Activated CD4-positive, CD25-positive, alpha-beta regulatory T cell (primary cell): ENCODE measurements at places on chromosomes 13 and 19.

- DNase-seq = no peak
Observed at GRCh38 chr19:33819506-33819879, 22.8 kb downstream of the KCTD15 start.

- no peak for DNase-seq
Observed at GRCh38 chr19:5805462-5806132, 730 bp downstream of the NRTN start.

- DNase-seq = no peak
Observed at GRCh38 chr19:14183741-14184350, 22.1 kb downstream of the ADGRL1 start.

DNA sequence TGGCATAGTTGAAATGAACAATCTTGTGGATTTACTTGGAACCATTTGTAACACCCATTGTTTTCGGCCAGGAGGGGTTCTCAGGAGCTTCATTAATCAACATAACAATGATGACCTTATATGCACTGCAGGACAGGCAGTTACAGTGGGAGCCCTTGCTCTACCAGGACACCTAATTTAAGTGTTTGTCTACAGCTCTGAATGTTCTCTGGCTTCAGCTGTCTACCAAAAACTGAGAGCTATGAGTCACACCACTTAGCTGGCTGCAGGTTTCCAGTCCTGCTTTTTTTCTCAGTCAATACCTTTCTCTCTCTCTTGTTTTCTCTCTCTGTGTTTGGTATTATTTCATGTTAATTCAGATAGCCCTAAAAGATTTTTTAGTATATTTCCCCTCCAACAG, 105.4 kb upstream of the MBNL2 start:
- no peak for DNase-seq

- DNase-seq = no peak
Observed at GRCh38 chr13:32316028-32316339, 676 bp downstream of the BRCA2 start.

GRCh38 chr13:91358387-91358782, 10.9 kb downstream of the MIR17HG start:
- no peak for DNase-seq

DNA sequence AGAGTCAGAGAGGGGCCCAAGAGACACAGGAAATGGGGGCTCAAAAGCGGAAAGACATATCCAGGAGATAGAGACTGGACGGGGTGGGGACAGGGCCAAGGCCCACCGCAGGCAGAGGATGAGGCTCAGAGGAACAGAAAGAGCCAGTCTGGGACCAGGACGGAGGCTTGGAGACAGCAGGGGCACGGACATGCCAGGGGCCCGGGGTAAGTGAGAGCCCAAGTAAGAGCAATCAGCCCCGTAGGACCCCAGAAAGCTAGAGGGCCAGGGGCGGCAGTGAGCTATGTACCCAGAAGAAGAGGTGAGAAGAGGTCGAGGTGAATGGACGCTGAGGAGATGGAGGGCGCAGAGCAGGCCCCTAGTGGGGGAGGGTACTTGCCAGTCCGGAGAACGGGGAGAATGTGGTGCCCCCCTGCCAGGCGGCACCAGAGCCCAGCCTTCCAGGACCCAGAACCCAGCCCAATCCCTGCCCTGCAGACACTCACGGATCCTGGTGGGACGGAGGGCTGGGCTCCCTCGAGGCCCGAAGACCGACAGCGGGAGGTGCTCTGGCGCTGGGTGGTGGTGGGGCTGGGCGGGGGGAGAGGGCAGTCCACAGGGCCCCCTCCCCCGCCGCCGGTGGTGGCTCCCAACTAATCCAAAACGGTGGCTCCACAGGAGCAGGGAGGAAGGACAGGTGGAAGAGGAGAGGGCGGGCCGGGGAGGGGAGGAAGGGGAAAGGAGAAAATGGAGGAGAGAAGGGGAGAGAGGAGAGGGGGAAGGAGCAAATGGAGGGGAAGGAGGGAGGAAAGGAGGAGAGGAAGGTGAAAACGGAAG, 1.0 kb downstream of the GRIK5 start:
- DNase-seq = no peak

- DNase-seq = no peak
Observed at GRCh38 chr19:15404780-15405211, 14.0 kb downstream of the AKAP8L start.

- no peak for DNase-seq
Observed at GRCh38 chr19:2538096-2538757, 62.3 kb downstream of the GADD45B start.

DNA sequence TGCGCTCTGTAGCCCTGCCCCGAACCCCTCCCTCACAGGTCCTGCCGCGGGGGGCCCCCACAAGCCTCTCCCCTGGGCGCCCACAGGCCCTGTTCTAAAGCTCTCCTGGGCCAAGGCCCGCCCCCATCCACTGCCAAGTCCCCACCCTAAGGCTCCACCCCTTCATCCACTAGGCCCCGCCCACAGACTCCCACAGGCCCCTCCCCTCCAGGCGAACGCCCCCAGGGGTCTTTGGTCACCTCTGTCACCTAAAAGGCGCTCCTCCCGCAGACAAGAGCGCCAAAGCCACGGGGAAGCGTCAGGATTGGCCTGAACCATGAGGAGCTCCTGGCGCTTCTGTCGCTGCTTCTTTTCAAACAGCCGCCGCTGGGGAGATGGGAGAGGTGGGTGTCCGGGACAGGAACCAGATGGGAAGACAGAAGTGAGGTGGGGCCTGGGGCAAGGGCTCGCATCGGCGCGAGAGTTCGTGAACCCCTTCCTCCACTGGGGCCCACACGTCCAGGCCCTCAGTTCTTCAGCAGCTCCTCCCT, 2.3 kb downstream of the TULP2 start:
- no peak for DNase-seq

- no peak for DNase-seq
Observed at GRCh38 chr13:21615427-21615826, 11.5 kb upstream of the MICU2 start.

DNA sequence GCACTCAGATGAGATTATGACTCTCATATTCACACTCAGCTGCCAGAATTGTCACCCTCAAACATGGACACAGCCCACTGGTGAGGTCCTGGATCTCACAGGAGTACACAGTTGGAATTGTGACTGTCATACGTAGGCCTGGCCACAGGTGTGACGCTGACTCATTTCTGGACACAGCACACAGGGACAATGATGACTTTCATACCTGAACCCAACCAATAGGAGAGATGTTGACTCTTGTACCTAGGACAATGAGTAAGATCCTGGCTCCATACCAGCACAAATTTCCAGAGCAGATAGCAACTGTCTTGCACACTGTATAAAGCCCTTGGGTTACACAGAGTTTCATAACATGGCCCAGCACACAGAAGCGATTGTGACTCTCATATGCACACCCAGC, 46.4 kb downstream of the ZNF85 start:
- no peak for DNase-seq

DNA sequence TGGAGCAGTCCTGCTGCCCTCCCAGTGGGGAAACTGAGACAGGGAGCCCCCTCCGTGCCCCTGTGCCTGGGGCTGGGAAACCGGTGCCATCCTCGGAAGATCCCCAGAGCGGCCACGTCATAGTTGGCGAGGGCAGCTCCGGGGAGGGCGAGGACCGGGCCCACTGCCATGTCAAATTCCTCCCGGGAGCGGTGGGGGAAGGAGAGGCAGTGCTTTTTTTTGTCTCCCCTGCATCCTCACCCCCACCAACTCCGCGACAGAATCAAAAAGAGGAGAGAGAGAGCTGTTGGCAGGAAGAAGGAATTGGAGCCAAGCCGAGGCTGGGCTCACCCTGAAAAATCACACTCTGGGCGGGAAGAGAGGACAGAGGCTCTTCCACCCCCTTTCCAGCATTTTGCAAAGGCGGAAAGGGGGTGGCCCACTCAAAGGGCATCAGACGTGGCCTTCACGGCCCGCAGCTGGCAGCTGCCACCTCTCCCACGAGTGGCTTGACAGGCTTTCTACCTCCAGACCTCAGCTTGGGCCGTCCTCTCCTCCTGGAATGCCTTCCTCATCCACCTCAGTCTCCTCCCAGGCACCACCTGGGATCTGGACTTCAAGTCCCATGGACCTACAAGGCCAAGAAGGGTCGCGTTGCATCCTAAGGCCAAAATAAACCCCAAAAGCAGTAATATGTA, 19.6 kb upstream of the NFIC start:
- no peak for DNase-seq

GRCh38 chr13:35912841-35913240, 218.3 kb downstream of the DCLK1 start:
- no peak for DNase-seq

DNA sequence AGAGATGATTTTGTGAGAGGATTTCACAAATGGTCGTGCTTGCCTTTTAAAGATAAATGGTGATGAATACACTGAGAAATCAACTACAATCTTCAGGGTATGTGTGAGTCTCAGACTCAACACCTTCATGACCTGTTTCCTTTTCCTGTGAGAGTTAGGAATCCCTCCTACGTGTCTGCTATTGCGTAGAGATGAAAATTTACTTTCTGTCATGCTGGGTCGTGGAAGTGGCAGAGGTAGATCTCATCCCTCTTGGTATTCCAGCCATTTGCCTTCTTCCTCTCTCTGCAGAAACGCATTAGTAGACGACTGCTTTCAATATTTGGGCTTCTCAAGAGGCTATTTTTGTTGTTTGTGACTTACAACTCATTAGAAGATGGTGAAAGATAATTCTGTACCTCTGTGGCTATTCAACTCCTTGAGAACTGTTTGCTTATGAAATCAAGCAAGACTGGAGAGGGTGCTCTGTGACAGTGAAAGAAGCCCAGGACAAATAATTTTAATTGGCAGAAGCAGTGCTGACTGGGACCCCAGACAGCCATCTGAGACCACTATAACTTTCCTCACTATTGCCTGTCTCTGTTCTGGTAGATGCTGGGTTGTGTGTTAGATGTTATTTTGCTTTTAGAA, 233.1 kb downstream of the LACC1 start:
- no peak for DNase-seq

GRCh38 chr13:77328819-77329132, 1.9 kb upstream of the MYCBP2 start:
- no peak for DNase-seq

DNA sequence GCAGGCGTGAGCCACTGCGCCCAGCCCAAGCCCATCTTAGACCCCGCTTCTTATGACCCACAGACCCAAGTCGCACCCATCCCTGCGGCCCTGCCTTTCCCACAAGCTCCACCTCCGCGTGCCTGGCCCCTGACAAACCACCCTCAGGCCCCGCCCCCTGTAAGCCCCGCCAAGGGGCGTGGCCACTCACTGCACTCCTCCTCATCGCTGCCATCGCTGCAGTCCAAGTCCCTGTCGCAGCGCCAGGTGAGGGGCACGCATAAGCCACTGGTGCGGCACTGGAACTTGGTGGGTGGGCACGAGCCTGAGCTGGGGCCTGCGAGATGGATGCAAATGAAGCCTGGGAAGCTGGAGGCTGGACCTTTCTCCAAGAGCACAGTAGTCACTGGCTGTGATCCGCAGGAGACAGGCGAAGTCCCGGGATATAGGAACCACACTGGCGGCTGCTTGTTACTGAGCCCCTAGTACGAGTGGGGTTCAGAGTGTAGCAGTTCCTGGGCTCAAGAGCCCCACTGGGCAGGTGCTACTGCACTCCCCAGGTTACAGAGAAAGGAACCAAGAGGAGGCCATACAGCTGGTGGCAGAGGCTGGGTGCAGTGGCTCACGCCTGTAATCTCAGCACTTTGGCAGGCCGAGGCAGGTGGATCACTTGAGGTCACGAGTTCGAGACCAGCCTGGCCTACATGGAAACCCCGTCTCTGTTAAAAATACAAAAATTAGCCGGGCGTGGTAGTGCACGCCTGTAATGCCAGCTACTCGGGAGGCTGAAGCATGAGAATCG, 3.1 kb downstream of the CD320 start:
- DNase-seq = no peak

DNA sequence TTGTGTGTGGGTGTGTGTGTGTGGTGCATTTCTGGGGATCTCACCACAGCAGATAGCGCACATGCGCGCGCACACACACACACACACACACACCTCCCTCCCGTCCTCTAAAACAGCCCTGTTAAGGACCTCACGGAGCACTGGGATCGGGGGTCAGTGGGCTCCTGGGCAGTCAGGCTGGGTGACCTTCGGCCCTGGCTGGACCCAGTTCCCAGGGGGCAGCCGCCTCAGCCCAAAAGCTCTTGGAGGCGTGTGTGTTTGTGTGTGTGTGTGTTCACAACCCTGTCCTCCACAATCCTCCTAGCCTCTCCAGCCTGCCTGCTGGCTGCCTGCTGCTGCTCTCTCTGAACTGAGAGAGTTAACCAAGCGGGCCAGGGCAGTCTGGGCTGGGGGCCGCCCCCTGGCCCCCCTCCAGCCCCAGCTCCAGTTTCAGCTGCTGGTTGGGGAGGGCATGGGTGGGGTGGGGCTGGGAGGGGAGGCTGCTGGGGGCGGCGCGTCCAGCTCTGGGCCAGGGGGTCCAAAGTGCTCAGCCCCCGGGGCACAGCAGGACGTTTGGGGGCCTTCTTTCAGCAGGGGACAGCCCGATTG, at the start of gene FXYD1:
FXYD1 (plus strand) TSS at position 520 of the 588 bp plus-strand sequence. CDS start 1,256 bp downstream, outside the sequence.
- DNase-seq = no peak

DNA sequence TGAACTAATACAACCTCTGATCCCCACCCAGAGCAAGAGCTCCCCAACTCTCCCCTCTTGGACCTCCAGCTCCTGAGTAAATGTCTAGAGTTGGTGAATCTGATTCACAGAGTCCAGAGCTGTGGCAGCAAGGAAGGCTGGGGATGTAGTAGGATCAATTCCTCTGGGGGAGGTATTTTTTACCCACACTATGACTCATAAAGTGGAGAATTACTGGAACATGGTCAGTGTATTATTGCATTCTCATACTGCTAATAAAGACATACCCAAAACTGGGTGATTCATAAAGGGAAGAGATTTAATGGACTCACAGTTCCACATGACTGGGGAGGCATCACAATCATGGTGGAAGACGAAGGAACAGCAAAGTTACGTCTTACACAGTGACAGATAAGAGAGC, 496.7 kb downstream of the EFNB2 start:
- DNase-seq = no peak

GRCh38 chr13:85864963-85865530, 65.8 kb upstream of the SLITRK6 start:
- no peak for DNase-seq
